ENCODE measurements at places on chromosomes 3 and 15.

DNA sequence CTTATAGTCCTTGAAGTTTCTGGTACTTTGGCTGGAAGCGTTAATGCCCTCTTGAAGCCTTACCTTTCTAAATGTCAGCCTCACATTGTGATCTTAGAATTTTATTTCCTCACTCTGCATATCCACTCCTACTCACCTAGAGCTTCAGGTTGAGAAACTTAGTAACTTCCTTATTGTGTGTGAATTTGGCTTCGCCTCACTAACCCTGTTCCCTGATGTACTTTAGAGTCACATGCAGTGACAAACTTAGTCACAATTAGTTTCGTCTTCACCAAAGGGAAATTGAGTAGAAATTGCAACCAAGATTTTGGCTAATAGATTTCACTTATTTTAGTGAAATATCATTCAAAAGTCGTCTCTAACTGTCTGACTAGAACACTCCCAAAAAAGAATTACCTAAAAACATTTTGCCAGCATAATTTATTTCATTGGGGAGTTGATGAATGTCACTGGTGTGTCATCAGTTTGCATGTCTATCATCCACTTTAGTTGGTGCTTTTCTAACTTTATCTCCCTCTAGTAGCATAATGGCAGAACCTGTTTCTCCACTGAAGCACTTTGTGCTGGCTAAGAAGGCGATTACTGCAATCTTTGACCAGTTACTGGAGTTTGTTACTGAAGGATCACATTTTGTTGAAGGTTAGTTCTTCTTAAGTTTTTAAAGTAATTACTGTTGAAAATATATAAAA, 960 bp downstream of the MFN1 start:
- DNase-seq: peak; percentile 71

DNA sequence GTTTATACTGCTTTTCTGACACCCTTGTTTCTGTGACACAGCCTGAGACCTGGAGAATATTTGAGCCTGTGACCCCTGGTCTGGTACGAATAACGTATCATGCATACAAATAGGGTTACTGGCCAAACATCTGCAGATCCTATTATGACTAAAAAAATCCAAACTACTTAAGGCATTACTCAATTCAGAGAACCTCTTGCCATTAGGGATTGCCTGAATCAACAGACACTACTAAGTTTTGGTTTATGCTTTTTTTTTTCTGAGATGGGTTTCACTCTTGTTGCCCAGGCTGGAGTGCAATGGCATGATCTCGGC, 35.4 kb downstream of the OSBPL10 start:
- no peak for DNase-seq

DNA sequence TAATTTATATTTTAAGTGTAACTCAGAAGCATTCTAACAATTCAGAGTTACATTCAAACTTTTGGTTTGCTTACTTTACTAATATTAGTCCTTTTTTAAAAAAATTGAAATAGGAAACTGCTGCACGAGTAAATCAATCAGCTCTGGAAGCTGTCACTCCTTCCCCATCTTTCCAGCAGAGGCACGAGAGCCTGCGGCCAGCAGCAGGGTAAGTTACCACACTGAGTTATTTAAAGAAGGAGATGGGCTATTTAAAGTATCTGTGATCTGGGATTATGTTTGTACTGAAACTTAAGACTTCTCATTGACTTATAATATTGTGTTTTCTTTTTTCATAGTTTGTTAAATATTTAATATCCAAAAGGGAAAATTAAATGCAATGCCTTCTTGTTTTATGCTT, 29.3 kb downstream of the APPL1 start:
- no peak for DNase-seq

DNA sequence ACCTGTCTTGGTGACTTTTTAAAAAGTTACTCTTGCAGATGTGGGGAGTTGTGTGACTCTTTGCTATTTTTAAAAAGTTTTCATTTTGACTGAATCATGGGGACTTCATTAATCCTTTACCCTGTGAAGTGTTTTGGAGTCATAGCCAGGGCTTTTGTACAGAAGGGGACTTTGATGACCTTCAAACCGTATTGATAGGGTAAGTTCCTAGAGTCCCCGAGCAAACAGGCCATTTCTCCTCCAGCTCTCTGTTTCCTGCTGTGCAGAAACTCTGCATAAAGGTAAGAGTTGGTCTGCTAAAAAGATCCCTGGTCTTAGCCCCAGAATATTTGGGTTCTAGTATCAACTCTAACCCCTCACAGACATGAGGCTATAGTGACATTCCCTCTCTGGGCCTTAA, 170.8 kb upstream of the BCL6 start:
- no peak for DNase-seq

- no peak for DNase-seq
These were observed 470.2 kb upstream of the PROK2 start for GRCh38 chr3:72255191-72255590.

DNA sequence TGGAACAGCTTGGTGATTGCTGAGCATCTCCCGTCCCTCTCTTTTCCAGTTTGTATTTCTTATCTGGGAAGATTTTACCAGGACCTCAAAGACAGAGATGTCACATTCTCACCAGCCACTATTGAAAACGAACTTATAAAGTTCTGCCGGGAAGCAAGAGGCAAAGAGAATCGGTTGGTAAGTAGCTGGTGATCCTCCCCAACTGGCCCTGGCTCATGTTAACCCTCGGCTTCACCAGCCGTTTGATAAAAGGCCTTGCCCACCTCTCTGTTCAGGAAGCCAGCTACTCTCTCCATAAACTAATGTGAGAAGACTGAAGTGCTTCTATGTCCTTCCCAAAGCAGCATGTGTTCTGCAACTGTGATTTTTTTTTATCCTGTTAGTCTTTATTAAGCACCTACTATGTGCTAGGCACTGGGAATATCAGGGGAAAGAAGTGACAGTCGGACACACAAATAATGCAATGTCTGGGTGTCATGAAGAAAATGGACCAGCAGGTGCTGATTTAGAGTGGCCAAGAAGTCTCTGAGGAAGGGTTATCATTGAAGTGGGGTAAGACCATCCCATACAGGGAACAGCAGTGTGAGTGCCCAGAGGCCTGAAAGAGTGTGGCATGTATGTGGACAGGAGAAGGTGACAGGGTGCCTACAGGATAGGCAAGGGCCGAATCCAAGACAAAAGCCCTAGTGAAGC, 1.2 kb downstream of the MANF start:
- no peak for DNase-seq

GRCh38 chr15:66186049-66186825, 67.3 kb downstream of the MEGF11 start:
- no peak for DNase-seq

GRCh38 chr3:26960382-26960781, 337.8 kb downstream of the LRRC3B start:
- DNase-seq: no peak

- no peak for DNase-seq
These were observed 240.7 kb downstream of the TBC1D5 start for GRCh38 chr3:17501745-17502144.

DNA sequence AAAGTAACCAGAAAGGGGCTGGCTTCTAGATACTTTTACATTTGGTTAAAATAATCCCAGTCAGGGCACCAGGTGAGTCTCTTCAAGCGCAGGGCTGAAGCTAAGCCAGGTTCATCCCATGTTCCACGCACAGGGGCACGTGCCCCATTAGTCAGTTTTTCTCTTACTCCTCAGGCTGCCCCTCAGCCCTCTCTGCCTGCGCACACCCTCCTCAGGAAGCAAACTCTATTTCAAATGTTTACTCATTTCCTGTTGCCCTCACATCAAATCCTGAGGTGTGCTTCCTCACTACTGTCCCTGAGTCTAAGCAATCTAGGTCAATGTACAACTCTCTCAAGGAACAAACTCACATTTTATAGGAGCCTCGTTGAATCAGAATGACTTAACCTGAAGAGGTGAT, 48.5 kb downstream of the THBS1 start:
- DNase-seq: no peak

DNA sequence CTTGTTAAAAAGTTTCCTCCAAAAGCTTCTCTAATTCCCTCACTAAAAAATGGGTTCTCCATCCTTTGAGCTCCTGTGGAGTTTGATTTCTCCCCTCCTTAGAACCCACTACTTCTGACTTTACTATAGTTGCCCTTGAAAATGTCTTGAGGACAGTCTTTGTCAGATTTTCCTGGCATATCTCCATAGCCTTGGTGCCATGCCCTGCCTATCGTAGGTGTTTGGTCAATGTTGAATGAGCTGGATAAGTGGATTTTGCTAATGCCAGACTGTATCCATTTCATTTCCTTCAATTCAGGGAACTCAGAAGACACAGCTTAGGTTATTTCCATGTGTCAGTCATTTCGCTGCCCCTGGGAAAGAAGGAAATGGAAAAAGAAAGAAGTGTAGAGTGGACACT, 40.6 kb downstream of the TMEM266 start:
- DNase-seq: no peak

DNA sequence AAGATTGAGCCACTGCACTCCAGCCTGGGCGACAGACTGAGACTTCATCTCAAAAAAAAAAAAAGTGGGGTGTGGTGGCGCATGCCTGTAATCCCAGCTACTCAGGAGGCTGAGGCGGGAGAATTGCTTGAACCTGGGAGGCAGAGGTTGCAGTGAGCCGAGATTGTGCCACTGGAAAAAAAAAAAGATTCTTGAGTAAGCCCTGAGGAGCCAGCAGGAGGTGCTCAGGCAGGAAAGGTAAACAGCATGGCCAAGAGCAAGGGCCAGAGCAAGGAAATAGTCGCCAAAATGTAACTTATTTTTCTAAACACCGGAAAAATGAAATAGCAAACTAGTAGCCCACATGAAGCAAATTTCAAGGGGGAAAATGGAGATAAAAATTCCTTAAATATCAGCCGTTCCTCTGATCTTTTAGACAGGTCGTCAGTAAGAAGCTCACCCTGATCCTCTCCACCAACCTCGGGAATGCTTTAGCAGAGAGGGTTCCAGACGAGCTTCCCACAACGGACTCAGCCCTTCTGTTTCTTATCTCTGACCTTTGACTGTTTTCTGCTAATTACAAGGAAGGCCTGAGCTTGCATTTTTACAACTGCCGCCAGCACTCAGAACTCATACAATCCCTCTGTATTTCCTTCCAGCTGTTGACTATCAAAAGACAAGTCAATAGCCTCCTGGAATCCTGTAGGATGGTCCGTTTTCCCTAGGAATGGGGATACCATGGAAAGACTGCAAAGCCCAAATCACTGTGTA, 45.0 kb upstream of the AKAP13 start:
- no peak for DNase-seq

- DNase-seq: no peak
These were observed 40.5 kb downstream of the NUDT16 start for GRCh38 chr3:131421957-131422498.

DNA sequence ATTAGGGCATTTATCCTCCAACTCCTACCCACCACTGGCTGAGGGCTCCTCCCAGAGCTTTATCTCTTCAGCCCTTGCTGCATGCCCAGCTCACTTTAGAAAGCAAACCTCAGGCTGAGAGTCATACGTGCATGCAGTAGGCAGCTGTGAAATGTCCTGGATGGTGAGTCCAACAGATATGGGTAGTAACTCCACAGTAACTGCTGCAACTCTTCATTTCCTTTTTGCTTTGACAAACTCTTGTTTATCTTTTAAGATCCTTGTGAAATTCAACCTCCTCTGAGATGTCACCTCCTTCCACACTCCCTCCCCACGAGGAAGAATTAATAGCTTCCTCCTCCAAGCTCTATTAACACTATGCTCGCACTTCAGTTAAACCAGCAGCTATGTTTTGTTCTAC, 35.9 kb upstream of the CTNNB1 start:
- DNase-seq: no peak

GRCh38 chr15:90479656-90480055, 50.1 kb upstream of the CRTC3 start:
- DNase-seq: no peak

- DNase-seq: no peak
These were observed 92.4 kb downstream of the KBTBD8 start for GRCh38 chr3:67090474-67090873.

DNA sequence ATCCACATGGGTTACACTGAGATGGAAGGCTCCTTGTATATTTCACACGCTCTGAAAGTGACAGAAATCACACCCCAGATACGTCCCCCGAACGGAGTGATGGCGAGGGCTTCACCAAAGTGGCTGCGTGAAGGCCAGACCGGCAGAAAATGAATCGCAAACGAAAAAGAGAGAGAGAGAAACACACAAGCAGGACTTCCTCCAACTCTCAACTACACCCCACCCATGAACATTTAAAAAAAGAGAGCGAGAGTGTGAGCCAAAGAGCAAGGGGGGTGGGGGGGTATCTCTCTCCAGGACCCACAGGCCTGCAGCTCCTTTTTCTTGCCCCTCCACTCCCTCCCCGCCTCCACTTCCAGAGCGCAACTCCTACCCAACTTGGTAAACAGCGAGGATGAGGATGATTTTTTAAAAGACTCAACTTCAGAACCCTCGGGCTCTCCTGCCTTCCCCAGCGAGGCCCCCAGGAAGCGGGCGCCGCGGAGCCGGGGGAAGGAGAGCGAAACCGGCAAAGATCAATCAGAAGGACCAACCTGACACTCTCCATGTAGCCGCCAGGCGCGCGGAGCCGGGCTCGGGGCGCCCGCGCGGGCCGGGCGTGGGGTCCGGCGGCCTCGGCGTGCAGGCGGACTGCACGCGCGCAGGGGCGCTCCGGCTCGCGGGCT, 519.1 kb downstream of the FOXP1 start:
- DNase-seq: peak; percentile 21

GRCh38 chr3:49868862-49869466, 742 bp downstream of the CAMKV start:
- no peak for DNase-seq

GRCh38 chr3:182725372-182726251, 67.7 kb upstream of the ATP11B start:
- DNase-seq: no peak

DNA sequence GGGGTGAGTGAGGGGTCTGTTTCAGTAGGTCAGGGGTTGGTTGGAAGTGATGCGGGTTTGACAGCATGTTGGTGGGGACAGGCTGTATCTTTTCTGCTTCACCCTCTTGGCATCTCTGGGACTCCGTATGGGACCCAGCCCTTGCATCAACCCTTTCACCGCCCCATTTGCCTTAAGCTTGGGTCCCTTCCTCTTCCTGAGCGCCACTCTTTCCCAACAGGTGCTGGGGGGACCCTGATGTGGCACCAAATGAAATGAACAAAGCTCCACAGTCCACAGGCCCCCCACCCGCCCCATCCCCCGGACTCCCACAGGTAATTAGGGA, 1.1 kb downstream of the EIF4G1 start:
- peak; percentile 31 for DNase-seq

DNA sequence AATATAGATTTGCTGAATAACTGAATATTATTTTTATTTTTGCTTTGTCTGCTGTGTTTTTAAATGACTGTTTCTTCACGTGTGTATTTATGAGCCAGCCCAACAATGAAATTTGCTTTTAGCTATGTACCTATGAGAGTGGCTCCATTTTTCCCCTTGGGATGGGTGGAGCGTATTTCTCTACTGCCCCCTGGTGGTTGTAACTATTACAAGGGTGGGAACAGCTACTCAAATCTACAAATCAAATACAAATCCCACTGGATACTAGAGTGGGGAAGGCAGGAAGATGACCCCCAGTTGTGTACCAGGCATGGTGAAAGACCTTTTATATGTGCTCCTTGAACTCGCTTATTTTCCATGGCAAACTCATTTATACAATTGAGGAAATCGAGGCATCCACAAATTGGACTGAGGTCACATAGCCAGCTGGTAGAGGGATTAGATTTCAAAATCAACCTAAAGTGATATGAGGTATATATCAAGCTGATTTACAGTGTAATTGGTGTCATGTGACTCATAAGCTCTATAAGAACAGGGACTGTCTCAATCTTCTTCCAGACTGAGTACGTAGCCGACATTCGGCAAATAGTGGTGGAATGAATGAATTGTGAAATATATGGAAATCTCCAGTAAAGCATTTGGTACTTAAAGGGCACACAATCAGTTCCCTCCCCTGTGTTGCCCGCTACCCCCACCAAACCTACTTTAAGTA, 69.5 kb upstream of the VEPH1 start:
- peak; percentile 48 for DNase-seq
